NCI-H774 (cell line): ENCODE measurements at places on chromosomes 6 and 20.
A peak's percentile ranks its signal among the peaks of the same experiment; 100 is the strongest.

DNA sequence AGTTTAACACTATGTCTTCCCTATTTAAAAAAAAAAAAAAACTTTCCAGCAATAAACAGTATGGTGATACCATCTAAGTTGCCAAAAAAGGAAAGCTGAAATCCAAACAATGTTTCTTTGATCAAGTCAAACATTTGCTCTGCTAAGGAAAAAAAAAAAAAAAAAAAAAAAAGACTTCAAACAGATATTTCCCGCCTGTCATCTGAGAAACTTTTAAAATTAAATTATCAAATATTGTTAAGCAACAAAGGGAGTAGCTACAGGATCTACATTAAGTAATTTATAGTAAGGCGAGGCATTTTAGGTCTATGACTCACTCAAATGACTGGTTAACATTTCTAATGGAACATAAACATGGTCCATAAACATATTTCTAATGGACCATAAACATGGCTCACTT is 121.2 kb downstream of the DST start:
- DNase-seq, result no peak

DNA sequence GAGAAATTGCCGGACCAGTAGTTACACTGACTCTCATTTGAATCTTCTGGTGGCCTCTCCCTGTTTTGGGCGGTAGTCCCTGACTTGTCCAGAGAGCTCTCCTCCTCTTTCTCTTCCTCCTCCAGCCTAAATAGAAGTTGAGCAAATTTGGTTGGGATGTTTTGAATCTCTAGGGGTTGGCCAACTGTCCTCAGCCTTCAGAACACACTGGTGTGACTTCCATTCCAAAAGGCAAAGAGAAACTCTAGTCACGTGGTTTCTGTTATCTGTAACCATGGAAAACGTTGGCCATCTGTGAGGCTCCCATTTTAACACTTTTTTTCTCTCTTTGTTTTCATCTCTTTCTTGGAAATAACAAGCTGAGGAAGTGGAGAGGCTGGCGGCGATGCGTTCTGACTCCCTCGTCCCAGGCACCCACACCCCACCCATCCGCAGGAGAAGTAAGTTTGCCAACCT is 275.3 kb downstream of the TBC1D7 start:
- DNase-seq, result no peak

DNA sequence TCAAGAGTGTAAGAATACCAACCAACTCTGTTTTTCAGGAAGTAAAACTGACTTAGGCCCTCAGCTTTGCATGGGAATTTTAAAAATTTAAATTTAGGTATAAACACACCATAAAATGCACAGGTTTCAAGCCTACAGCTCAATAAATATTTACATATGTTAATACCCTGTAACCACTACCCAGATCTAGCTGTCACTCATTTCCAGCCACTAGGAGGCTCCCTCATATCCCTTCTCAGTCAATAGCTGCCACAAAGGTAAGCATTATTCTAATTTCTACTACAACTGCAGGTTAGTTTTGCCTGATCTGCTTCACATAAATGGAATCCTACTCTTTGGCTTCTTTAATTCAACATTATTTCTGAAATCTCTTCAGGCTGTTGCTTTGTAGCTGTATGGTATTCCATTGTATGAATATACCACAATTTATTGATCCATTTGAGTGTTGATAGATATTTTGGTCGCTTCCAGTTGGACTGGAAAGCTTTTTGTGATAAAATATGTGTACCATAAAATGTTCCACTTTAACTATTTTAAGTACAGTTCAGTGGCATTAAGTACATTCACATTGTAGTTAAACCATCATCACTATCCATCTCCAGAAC is 32.5 kb upstream of the MEI4 start:
- peak; percentile 42 for DNase-seq

- DNase-seq, result no peak
Measured at GRCh38 chr6:163566056-163566455, 151.5 kb downstream of the QKI start.

DNA sequence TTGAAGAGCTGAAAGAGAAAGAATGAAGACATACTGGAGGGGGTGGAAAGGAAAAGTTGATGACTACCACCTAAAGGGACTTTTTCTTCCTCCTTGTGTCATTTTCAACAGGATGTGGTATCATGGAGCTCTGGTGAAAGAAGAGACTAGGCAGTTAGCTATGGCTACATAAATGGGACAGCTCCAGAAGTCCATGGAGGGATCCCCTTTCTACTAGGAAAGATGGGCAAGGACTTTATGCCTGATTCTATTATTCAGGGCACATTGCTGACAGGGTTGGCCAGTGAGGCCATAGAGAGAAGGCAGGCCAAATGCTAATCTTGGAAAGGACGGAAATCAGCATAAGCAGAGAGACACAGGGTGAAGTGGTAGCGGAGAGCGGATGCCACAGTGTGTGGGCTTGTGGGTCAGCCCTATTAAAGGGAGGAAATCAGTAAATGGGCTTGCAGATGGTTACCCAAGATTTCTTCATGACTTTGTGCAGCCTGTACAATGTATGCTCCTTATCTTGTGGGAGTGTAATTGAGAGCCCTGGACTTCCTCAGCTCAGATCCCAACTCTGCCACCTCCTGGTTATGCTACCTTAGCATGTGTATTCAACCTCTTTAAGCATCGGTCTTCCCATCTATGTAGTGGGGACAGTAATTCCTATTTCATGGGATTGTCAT is 77.4 kb upstream of the TMEM170B start:
- DNase-seq, result no peak

- no peak for DNase-seq
Measured at GRCh38 chr6:110636781-110637180, 160.4 kb upstream of the SLC22A16 start.

DNA sequence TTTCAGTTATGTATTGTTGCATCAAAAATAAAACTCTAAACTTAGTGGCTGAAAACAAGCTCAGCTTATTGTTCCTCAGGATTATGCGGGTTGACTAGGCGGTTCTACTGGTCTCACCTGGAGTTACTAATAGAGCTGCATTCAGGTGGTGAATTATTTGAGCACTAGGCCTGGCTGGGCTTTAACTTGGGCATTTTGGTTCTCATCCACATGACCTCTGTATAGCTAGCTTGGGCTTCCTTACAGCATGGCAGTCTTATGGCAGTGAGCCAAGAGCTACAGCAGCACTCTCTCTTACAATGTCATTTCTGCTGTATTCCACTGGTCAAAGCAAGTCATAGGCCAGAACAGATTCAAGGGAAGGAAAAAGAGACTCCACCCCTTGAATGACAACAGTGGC is 1.6 kb downstream of the PGBD1 start:
- no peak for DNase-seq

DNA sequence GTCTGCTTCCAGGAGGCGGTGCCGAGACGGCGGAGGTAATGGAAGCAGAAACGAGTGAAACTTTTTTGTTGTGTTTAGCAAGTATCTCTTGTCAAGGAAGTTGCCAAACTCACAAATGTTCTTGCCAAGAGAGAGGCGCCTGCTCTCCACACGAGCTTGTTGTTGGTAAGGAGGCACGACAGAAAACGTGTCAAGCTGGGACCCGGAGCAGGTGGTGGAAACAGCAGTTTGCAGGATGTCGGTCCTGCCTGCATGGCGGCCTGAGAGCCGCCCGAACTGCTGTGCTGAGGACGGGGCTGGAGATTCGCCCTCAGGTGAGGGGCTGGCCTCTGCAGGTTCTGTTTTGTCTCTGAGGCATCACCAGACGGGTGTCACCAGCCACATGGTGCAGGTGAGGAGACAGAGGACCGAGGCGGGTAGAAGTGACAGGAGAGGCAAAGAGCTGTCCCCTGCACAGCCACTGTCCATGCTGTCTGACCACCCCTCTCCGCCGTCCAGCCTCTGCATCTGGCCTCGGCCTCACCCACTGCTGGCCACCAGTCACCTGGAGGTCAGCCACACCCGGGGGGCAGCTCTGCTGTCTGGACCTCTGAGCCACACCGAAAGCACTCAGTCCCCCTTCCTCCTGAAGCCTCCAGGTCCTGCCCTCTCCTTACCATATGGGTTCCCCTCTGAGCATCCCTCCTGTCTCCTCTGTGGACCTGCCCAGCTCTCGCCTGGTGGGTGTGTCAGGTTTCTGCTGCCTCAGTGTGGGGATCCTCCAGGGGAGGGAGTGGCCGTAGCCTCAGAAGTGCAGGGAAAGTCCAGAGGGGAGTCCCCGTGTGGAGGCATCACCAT is 261.5 kb downstream of the TAF4 start:
- no peak for DNase-seq

DNA sequence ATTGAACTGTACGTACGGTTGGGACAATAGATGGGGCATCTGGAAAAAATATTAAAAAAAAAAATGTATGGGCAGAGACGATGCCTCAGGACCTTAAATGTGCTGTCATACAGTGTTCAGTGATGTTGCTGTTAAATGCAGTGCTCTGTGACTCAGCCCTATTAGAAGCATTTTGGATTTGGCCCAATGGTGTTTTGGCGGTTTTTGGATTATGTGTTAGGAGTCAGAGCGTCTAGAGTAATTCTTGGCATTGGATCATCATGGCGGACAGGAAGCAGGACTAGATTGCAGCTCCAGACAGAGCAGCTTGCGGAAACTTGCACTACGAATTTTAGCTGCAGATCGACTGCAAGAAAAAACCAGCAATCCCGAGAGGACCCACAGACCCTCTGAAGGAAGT is 280.0 kb downstream of the SOX4 start:
- no peak for DNase-seq

DNA sequence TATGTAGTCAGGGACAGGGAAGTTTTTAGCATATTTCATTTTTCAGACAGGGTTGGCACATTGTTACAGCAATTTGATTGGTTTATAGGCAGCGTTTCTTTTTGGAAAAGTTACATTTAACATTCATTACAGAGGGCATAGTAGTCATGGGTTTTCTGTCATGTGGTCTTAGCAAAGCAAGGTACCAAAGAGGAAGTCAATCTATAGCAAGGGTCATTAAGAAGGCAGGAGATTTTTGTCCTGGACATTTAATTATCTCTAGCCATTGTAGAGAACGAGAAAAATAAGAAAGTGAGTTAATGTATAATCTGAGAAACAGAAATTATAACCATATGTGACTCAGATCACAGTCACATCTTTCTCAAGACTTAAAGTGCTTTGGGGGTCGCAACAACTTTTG is 47.4 kb downstream of the TPD52L1 start:
- no peak for DNase-seq

DNA sequence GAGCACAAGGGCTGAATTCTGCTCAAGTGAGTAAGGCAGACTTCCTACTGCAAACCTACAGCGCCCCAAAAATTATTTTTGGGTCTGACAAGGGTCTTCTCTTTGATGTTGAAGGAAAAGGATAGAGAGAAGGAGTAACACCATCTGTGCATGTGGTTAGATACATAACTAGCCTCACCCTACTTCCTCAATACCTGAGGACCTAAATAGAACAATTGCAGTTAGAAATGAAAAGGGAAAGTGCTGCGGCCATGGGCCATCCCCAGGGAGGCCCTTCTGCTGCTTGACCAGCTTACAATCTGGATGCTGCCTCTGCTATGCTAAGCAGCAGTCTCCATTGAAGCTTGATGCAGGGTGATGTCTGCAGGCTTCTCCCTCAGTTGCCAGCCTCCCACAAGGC is 63.2 kb upstream of the ARMH2 start:
- DNase-seq, result no peak

- DNase-seq, result no peak
Measured at GRCh38 chr6:144667532-144668503, 382.7 kb downstream of the UTRN start.

DNA sequence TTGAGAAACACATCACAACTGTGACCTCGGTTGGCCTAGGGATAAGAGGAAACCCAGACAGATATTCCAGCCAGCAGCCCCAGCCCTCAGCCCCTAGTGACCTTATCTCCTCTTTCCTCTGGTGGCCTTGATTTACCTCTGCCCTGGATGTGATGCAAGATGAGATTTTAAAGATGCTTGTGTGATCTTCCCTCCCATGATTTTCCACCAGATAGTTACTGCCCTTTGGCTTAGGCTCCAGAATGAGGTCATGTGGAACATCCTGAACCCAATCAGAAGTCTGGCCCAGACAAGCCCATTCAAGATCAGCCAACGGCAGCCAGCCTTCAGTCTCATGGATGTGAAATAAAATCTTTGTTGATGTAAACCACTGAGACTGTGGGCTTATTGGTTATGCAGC is 104.0 kb downstream of the BANF2 start:
- no peak for DNase-seq

- no peak for DNase-seq
Measured at GRCh38 chr6:21601339-21601923, 7.9 kb downstream of the SOX4 start.

DNA sequence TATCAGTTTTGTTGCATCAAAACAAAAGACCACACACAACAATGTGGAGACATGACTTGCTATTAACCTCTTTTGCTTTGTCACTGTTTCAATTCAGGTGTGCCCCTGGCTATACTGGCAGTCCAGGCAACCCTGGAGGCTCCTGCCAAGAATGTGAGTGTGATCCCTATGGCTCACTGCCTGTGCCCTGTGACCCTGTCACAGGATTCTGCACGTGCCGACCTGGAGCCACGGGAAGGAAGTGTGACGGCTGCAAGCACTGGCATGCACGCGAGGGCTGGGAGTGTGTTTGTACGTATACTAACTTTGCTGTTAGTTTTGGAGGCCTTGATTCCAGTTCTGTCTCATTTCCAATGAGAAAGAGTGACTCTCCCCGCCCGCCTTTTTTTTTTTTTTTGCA is 356.9 kb downstream of the ARHGAP18 start:
- no peak for DNase-seq
